ENCODE measurements at places on chromosomes 1 and 21.
A peak's percentile ranks its signal among the peaks of the same experiment; 100 is the strongest.

GRCh38 chr1:172845371-172845770 lies 186.5 kb downstream of the FASLG start:
- DNase-seq = no peak

GRCh38 chr1:179719272-179719671 lies 23.8 kb upstream of the FAM163A start:
- DNase-seq = no peak

DNA sequence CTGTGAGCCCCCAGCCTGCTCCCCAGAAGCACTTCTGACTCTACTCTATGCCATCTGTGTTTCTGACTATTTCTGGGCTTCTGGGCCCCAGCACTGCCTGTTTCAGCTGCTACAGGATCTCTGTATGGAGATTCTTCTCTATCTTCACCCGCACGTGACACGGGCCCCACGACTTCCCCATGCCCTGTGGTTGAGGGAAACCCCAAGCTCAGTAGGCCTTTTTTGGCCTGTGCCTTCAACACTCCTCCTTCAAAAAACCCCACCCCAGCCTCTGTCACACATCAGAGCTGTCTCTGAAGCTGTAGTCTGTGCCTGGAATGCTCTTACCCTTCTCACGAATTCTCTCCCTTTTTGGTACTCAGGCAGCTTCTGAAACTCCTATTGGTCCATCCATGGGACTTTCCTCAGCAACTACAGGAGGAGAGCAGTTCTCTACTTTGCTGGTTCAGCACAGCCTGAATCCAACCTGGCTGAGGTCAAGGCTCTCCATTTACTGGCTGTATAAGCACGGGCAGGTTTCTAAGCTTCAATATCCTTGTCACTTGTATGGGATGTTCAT lies 2.0 kb upstream of the NID1 start:
- DNase-seq = peak; percentile 3

- no peak for DNase-seq
These were observed 28.6 kb upstream of the KDM4A start for GRCh38 chr1:43621386-43621785.

GRCh38 chr1:20552728-20553445 lies 514 bp downstream of the FAM43B start:
- DNase-seq = no peak

DNA sequence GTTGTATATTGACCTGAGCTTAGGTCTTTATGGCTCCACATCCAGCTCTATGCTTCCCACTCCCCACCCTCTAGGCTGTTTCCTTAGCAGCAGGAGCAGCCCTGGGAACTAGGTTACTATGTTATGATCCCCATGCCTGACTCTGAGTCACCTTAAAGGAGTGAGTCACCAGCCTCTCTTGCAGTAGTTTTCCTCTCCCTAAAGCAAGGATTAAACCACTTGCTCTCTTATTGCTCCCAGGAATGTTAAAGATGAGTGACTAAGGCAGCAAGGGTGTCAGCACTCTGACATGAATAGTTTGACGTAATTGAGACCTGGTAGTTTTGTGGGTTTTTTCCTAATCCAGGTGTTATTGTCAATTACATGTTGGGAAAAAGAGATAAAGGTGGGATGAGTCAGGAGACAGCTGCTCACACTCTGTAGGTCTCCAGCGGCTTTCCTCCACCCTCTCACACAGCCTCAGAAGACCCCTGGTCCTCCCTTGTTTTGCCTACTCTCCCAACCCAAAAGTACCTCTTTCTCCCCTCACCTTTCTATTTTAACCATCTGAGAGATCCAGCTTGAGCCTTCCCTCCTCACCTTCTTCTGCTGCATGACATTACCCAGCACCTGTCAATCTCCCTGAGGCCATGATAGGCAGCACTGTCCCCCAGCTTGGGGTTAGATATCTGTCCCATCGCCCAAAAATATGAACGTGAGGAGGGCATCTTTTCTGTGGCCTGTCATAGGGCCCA lies 369.1 kb upstream of the VAMP3 start:
- DNase-seq = no peak

DNA sequence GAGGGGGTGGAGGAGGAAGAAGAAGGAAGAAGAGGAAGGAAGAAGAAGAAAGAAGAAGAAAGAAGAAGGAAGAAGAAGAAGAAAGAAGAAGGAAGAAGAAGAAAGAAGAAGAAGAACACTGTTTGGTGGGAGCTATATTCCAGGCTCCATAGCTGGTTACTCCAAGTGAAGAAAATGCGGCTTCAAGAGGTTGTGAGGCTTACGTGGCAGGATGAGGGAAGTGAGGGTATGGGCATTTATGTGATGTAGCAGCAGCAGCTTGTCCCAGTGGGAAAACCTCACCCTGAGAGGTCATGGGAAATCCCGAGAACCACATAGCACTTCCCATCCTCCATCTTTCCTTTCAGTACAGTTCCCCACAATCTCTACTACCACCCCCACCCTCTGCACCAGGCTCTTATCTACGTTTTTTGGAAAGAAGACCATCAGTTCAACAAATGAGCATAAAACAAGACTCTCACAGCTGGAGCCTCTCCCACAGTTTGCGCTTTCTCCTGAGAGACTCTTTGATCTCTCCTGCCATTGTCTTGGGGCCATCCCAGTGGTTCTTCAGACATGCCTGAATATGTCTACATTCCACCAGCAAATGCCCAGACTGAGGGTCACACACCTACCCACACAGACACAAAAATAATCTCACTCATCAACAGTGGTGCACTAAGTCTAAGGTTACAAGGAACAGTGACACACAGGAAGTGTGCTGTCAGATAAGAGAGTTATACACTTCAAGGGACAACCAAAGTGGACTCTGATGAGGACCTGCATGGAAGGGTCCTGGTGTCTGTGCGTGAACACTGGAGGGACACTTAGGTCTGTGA lies 77.9 kb upstream of the KCNJ15 start:
- DNase-seq = no peak

DNA sequence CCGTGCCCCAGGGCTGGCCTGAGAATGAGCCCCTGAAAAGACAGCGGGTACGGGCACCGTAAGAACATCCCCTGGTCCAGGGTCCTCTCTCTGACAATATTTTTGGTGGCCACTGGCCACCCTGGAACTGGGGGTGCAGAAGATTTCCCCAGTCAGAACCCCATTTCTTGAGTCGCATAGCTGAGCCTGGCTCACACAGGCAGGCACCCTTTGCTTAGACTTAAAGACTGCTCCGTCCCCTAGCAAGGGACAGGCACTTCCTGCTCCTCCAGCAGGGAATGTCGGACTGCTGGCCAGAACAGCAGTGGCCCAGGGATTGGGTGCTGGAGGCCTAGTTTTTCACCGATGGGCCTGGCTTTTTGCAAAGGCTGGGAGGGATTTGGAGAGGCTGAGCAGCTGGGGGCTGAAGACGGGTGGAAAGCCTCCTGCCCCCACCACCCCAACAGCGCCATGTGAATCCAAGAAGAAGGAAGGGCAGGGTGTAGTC lies 4.3 kb downstream of the OLIG2 start:
- DNase-seq = no peak

- no peak for DNase-seq
These were observed 4.5 kb downstream of the CDKN2C start for GRCh38 chr1:50974618-50974935.

DNA sequence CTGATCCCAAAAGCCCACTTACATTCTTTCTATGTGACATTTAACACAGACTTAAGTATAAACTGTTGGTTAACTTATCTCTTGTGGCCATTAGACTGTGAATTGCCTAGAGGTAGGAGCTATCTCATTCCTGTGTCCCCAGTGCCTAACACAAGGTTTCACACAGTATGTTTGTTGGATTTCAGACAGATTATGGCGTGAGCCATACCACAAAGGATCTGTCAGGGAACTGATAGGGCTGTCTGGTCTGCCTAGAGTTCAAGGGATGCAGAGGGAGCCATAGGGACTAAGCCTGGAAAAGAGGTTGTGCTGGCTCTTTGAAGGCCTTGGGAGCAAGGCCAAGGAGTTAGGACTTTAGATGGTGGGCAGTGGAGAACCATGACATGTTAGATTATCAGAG lies 40.0 kb downstream of the MEF2D start:
- no peak for DNase-seq

DNA sequence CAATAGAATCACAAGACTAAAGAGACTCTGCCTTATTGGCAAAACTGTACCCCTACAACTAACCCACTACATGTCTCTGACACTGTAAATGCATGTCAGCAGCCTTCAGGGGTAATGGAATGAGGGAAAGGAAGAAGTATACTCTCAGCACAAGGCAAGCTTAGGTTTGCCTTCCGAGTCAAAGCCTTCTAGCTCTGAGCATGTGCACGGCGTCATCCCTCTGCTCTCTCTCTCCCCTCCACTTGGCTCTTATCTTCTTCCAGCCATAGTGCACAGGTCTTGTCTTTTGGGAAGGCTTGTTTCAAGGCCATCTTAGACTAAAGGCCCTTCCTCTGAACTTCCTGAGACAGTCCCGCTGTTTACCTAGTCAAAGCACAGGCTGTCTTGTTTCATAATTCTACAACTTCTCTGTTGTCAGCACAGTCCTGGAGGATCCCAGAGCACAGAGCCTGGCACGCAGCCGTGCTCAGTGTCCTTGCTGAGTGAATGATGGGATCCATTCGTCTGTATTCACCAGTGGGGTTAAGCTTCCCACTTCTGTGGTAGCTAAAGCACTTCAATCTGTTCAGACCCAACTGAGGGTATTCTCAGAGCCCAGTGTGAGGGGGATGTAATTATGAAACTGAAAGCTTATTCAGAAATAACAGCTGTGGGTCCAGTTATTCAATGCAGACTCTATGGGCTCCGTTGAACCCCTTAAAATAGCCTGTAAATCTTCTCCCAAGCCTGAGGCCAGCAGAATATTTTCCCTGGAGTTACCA lies 166.5 kb upstream of the PLD5 start:
- no peak for DNase-seq

- no peak for DNase-seq
These were observed 75.7 kb downstream of the GALNT2 start for GRCh38 chr1:230142608-230143210.

DNA sequence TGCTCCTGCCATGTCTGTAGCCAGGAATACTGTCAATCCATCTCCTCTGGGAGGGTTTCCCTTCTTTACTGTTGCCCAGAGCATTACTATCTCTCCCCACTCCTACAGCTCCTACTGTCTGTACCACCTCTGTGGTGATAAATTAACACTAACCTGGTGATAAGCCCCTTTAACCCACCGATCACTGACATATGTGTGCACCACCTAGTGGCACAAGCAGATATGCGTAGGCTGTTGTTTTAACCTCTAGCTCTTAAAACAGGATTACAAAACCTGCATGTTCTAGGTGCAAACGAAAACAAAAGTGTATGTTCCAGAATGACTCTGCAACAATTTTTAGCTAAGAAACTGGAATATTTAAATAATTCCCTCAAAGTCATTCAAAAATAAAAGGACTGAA lies 93.9 kb upstream of the BEND5 start:
- DNase-seq = no peak

GRCh38 chr1:201982082-201982622 lies 296 bp upstream of the RNPEP start:
- DNase-seq = no peak

DNA sequence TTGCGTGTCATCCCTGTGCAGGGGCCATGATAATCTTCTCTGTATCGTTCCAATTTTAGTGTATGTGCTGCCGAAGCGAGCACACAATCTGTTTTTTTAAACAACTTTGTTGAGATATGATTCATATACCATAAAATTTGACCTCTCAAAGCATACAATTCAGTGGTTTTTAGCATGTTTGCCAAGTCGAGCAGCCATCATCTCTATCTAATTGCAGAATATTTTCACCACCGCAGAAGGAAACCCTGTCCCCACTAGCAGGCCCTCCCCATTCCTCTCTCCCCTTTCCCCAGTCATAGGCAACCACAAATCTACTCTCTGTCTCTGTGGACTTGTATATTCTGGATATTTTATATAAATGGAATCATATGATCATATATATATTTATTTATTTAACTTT lies 78.7 kb upstream of the TINAGL1 start:
- DNase-seq = no peak

DNA sequence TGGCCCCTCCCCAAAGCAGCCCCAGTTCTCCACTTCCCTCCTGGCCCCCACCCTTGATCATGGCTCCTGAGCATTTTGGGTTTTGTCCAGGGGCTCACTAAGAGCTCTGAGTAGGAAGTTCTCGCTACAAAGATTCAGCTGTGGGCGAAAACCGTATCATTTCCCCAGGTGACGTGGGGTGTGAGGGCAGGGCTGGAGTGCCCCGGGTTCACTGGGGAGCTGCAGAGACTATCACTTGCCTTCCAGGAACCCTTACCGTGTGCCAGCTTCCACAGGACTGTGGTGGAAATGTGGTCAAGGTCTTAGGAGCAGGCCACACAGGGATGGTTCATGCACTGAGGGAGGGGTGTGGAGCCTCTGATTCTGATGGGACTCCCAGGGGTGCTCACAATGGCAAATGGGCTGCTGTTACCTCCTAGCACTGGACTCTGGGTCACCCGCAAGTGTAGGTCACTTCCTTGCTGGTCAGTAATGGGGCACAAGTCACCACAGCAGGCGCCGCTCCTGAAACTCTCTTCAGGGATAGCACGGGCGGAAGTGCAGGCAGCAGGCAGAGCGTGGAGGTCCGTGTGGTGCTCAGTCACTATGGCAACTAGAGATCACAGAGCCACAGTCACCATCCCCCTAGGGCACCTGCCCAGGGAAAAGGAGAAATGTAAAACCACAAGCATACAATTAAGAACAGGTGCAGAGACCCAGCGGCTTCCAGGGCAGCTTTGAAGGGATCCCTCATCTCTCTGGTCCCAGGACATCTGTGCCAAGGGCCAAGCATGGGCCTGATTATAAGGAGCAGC lies 35.4 kb downstream of the RSPH1 start:
- DNase-seq = no peak

GRCh38 chr1:197200272-197200899 lies 53.9 kb upstream of the ASPM start:
- no peak for DNase-seq

- no peak for DNase-seq
These were observed 48.2 kb downstream of the SLC9A1 start for GRCh38 chr1:27106561-27107323.

GRCh38 chr1:94565901-94566300 lies 24.3 kb upstream of the F3 start:
- no peak for DNase-seq

- DNase-seq = no peak
These were observed 32.1 kb upstream of the RWDD3 start for GRCh38 chr1:95201905-95202304.

DNA sequence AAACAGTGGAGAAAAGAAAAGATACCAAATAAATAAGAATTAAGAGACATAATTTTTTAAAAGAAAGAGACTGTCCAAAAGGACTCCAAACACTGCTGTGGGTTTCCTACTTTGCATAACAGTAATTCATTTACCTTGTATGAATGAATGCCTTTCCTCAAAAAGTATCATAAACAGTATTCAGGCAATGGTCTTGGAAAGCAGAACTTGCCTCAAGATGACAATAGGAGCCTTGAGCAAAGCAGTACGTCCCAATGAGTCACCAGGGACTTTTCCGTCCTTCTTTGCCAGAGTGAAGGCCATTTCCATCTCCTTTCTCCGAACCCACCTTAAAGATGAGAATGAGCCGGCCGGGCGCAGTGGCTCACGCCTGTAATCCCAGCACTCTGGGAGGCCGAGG lies 186.4 kb downstream of the ZBTB18 start:
- no peak for DNase-seq

- no peak for DNase-seq
These were observed 68.1 kb downstream of the PAPPA2 start for GRCh38 chr1:176531036-176531435.

- no peak for DNase-seq
These were observed 167.7 kb downstream of the ZSCAN20 start for GRCh38 chr1:33640114-33640660.

All from hypothalamus (tissue), 51 donors.